ENCODE measurements at places on chromosomes 4 and X. TPM values are rescaled to one million over a fixed set of nuclear protein-coding genes. Genes with fewer than 3 reads are reported as not detected.
A peak's percentile ranks its signal among the peaks of the same experiment; 100 is the strongest.

GRCh38 chr4:64230709-64231310 lies 178.4 kb downstream of the TECRL start:
- no peaks in the 10 kb centered on the region for H3K27me3 ChIP-seq
- no peak overlapping the region for H3K4me3 ChIP-seq
- H3K4me1 ChIP-seq = no peaks in the 10 kb centered on the region
- DNase-seq = no peak
- H3K36me3 ChIP-seq = no peaks in the 10 kb centered on the region
- H3K27ac ChIP-seq = no peak overlapping the region

GRCh38 chr4:138092060-138092459 lies 150.1 kb downstream of the SLC7A11 start:
- H3K27me3 ChIP-seq = no peaks in the 10 kb centered on the region
- peaks cover 16% of the 10 kb centered on the region for H3K4me1 ChIP-seq
- H3K27ac ChIP-seq = no peak overlapping the region

- H3K36me3 ChIP-seq = no peaks in the 10 kb centered on the region
- DNase-seq = no peak
- no peaks in the 10 kb centered on the region for H3K27me3 ChIP-seq
- H3K27ac ChIP-seq = no peak overlapping the region
- no peak overlapping the region for H3K4me3 ChIP-seq
Measured at GRCh38 chr4:156248917-156249316, 295.3 kb upstream of the CTSO start.

- H3K4me1 ChIP-seq = no peaks in the 10 kb centered on the region
- H3K27ac ChIP-seq = no peak overlapping the region
- DNase-seq = no peak
Measured at GRCh38 chr4:77454858-77455257, 150.8 kb upstream of the CXCL13 start.

DNA sequence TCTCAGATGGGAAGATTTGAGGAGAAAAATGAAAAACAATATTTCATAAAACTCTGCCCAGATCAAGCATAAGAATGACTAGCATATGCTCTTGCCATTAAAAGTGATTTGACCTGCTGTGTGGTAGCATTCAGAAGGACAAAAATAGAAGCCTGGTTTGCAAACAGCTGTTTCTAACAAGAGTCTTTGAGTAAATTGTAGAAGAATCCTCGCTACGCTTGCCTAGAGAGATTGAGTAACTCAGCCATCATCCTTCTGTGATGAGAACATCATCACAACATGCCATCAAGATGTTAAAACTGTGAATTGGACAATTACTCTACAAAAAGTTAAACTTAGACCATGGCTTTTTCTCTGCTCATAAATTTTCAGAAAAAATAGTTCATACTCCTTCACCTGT lies 168.9 kb upstream of the PUDP start:
- no peak overlapping the region for H3K27ac ChIP-seq
- no peaks in the 10 kb centered on the region for H3K36me3 ChIP-seq
- DNase-seq = no peak
- no peak overlapping the region for H3K4me3 ChIP-seq
- no peaks in the 10 kb centered on the region for H3K27me3 ChIP-seq

DNA sequence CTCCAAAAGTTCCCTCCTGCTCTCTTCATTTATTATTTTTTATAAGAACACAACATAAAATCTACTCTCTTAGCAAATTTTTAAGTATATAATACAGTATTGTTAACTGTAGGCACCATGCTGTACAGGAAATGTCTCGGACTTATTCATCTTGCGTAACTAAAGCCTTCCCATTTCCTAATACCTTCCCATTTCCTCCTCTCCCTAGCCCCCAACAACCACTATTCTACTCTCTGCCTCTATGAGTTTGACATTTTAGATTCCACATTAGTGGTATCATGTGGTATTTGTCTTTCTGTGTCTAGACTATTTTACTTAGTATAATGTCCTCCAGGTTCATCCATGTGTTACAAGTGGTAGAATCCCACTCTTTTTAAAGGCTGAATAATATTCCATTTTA lies 15.8 kb upstream of the SYTL4 start:
- H3K27ac ChIP-seq = peak overlapping the region; percentile 12
- H3K27me3 ChIP-seq = no peaks in the 10 kb centered on the region
- H3K4me3 ChIP-seq = no peak overlapping the region
- H3K4me1 ChIP-seq = peaks cover 45% of the 10 kb centered on the region
- H3K36me3 ChIP-seq = no peaks in the 10 kb centered on the region

DNA sequence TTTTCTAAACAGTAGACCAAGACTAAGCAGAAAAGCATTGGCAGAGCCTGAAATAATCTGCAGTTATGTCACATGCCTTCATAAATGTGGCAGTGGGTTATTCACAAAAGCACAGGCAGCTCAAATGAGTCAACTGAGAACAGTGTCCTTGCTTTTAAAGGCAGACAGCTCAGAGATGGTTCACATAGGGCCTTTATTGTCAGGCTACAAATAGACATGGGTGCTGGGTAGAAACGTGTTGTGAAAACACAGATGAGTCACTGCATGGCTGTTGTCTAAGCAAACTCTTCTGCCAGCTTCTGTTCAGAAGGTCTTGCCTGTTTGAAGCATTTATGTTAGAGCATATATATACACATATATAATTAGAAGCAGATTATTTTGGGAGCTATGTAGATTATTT lies 118.0 kb downstream of the SLC4A4 start:
- H3K27ac ChIP-seq = peak overlapping the region; percentile 23
- peaks cover 37% of the 10 kb centered on the region for H3K4me1 ChIP-seq

- peaks cover 24% of the 10 kb centered on the region for H3K27me3 ChIP-seq
- no peak within 1 kb of the TSS for H3K27ac ChIP-seq
- DNase-seq = no peak
Measured at GRCh38 chr4:44651425-44651824, at the start of gene YIPF7. Gene YIPF7 (minus strand): TSS chr4:44651625. CDS start chr4:44650100, 1,525 bp downstream.

- H3K4me1 ChIP-seq = peaks cover 24% of the 10 kb centered on the region
- DNase-seq = no peak
- H3K4me3 ChIP-seq = no peak overlapping the region
- H3K27ac ChIP-seq = no peak overlapping the region
Measured at GRCh38 chr4:110630688-110631402, 8.0 kb upstream of the PITX2 start.

GRCh38 chr4:141079393-141079930 lies 53.8 kb downstream of the RNF150 start:
- H3K4me1 ChIP-seq = peaks cover 50% of the 10 kb centered on the region
- H3K4me3 ChIP-seq = no peak overlapping the region
- H3K27me3 ChIP-seq = no peaks in the 10 kb centered on the region
- H3K36me3 ChIP-seq = no peaks in the 10 kb centered on the region
- no peak overlapping the region for H3K27ac ChIP-seq

- no peak overlapping the region for H3K27ac ChIP-seq
- H3K4me1 ChIP-seq = no peaks in the 10 kb centered on the region
- no peak overlapping the region for H3K4me3 ChIP-seq
- H3K27me3 ChIP-seq = peaks cover 31% of the 10 kb centered on the region
Measured at GRCh38 chr4:8666581-8666980, 74.0 kb downstream of the CPZ start.

DNA sequence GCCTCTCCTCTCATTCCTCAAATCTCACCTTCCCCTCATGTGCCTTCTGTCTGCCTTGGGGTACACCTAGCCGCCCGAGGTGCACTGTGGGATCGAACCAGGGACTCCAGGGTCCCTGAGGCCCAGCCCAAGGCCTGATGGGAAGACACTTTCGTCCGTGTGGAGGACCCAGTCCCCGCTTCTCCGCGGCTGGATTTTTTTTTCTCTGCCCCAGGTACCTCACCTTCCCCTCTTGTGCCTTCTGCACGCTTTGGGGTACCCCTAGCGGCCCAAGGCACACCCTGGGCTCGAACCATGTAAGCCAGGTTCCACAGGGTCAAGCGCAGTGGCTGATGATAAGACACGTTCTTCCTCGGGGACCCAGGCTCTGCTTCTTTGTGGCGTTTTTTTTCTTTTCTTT lies 530.7 kb downstream of the CWH43 start:
- peak; percentile 86 for DNase-seq
- H3K4me1 ChIP-seq = no peaks in the 10 kb centered on the region

DNA sequence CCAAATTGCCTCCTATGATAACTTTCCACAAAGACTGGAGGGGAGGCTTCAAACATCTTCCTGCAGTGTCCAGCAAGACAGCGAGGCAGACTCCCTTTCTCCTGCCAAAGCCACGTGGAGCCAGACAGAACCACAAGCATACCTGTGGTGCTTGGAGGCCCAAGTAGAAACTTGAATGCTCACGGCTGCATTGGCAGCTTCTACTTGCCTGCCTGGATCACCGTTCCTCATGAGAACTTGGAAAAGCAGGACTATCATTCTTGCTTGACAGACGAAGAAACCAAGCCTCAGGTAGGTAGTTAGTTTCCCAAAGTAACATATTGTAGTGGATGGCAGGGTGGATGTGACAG lies 216.3 kb upstream of the SFRP2 start:
- H3K27ac ChIP-seq = peak overlapping the region; percentile 91
- DNase-seq = no peak
- peak overlapping the region; percentile 24 for H3K4me3 ChIP-seq

- no peaks in the 10 kb centered on the region for H3K4me1 ChIP-seq
- no peaks in the 10 kb centered on the region for H3K36me3 ChIP-seq
- peaks cover 12% of the 10 kb centered on the region for H3K27me3 ChIP-seq
- H3K4me3 ChIP-seq = no peak overlapping the region
- peak; percentile 38 for DNase-seq
- no peak overlapping the region for H3K27ac ChIP-seq
Measured at GRCh38 chrX:1564750-1565683, 26.4 kb upstream of the AKAP17A start.

GRCh38 chrX:19731307-19731820 lies 156.0 kb downstream of the SH3KBP1 start:
- DNase-seq = no peak
- H3K27me3 ChIP-seq = no peaks in the 10 kb centered on the region
- H3K27ac ChIP-seq = no peak overlapping the region
- no peaks in the 10 kb centered on the region for H3K36me3 ChIP-seq
- peaks cover 8% of the 10 kb centered on the region for H3K4me1 ChIP-seq

- no peaks in the 10 kb centered on the region for H3K27me3 ChIP-seq
- H3K4me3 ChIP-seq = peak overlapping the region; percentile 95
- H3K27ac ChIP-seq = peak overlapping the region; percentile 97
- no peaks in the 10 kb centered on the region for H3K36me3 ChIP-seq
Measured at GRCh38 chr4:102867278-102868152, 1.3 kb upstream of the CISD2 start.

DNA sequence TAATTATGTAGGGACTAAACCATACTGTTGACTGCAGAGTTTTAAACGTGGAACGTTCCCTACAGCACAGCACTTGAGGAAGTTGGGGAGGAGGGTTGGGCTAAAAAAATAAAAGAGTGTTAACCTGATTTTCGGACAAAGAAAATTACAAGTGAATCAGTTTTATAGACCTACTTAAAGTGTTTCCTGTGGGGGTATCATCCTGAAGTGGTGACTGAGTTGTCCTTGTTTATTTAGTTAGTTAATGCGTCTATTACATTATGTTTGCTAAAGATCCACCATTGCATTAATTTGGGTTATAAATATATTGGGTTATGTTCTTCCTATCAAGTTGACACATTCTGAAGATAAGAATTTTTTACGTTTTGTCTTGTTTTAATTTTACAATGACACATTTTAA lies 14.7 kb downstream of the UNC5C start:
- H3K27ac ChIP-seq = no peak overlapping the region
- peaks cover 15% of the 10 kb centered on the region for H3K4me1 ChIP-seq
- no peak overlapping the region for H3K4me3 ChIP-seq

GRCh38 chrX:13659063-13659462 lies 6.1 kb downstream of the TCEANC start:
- no peak for DNase-seq
- H3K27ac ChIP-seq = peak overlapping the region; percentile 54
- H3K27me3 ChIP-seq = no peaks in the 10 kb centered on the region
- H3K4me1 ChIP-seq = peaks cover 6% of the 10 kb centered on the region
- no peak overlapping the region for H3K4me3 ChIP-seq
- peaks cover 9% of the 10 kb centered on the region for H3K36me3 ChIP-seq

GRCh38 chr4:146793727-146794126 lies 151.9 kb downstream of the TTC29 start:
- no peak overlapping the region for H3K27ac ChIP-seq
- no peak for DNase-seq
- no peak overlapping the region for H3K4me3 ChIP-seq

DNA sequence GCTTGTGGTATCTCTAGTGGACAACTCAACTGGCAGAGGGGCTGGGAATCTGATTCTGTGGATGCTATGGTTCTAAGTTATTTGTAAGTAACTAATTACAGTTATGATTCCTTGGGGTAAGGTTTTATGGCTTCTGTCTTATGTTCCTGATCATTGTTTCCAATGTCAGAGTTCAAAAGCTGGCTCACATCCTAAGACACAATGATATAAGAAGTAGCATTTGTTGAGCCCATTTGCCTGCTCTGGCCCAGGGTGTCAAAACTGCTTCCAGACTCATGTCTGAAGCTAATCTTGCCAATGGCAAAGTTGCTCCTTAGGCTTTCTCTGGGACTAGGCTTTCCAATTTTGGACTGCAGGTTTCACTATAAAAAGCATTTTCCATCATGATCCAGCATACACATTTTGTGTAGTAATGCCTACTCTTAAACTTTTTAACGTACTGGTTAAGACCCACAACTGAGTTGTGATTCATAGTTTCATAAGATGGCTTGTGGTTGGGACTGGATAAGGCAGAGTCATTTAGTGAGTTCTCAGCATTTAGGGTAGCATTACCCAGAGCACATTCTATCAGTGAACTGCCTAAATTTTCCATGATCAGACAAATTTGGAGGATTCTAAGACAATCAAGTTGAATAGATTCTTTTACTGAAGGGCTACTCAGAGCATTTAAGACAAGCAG lies 50.0 kb downstream of the CCNI start:
- H3K27me3 ChIP-seq = no peaks in the 10 kb centered on the region
- H3K27ac ChIP-seq = peak overlapping the region; percentile 0
- peaks cover 37% of the 10 kb centered on the region for H3K4me1 ChIP-seq
- no peak overlapping the region for H3K4me3 ChIP-seq

- no peaks in the 10 kb centered on the region for H3K4me1 ChIP-seq
- no peak overlapping the region for H3K4me3 ChIP-seq
- DNase-seq = no peak
- H3K27ac ChIP-seq = no peak overlapping the region
Measured at GRCh38 chr4:108160741-108161352, 7.9 kb downstream of the LEF1 start.

- no peaks in the 10 kb centered on the region for H3K36me3 ChIP-seq
- no peaks in the 10 kb centered on the region for H3K4me1 ChIP-seq
- H3K4me3 ChIP-seq = no peak overlapping the region
- H3K27me3 ChIP-seq = no peaks in the 10 kb centered on the region
- no peak for DNase-seq
Measured at GRCh38 chr4:167221084-167221483, 13.2 kb downstream of the SPOCK3 start.

- no peak for DNase-seq
- no peak overlapping the region for H3K27ac ChIP-seq
- H3K4me1 ChIP-seq = peaks cover 9% of the 10 kb centered on the region
- no peak overlapping the region for H3K4me3 ChIP-seq
- peaks cover 1% of the 10 kb centered on the region for H3K36me3 ChIP-seq
- H3K27me3 ChIP-seq = no peaks in the 10 kb centered on the region
Measured at GRCh38 chr4:31620476-31620875, 900.3 kb downstream of the PCDH7 start.

GRCh38 chrX:111661241-111661640 lies 19.7 kb upstream of the ALG13 start:
- DNase-seq = no peak
- H3K4me3 ChIP-seq = no peak overlapping the region
- H3K27ac ChIP-seq = no peak overlapping the region
- no peaks in the 10 kb centered on the region for H3K4me1 ChIP-seq

Gene NPFFR2
- total RNA-seq = not detected

Gene FAT4
- total RNA-seq = 114 TPM

Gene PABPC4L
- 3.1 TPM for total RNA-seq

Gene TKTL2
- total RNA-seq = not detected

Gene ARMCX1
- total RNA-seq = 38.6 TPM

Gene MAGEH1
- total RNA-seq = 10.0 TPM

Gene FAM199X
- 11.7 TPM for total RNA-seq

Gene FNIP2
- 17.3 TPM for total RNA-seq

Gene CACNA1F
- not detected for total RNA-seq

Gene SOWAHB
- total RNA-seq = 0.75 TPM

Data from osteocyte (in vitro differentiated cells).